ENCODE measurements at places on chromosomes 16 and 17.

- no peak for DNase-seq
Observed at GRCh38 chr17:68293490-68294195, 2.3 kb downstream of the ARSG start.

- peak; percentile 31 for DNase-seq
Observed at GRCh38 chr16:69787883-69788282, 25.8 kb downstream of the WWP2 start.

- no peak for DNase-seq
Observed at GRCh38 chr17:67585077-67585602, 132.6 kb upstream of the NOL11 start.

DNA sequence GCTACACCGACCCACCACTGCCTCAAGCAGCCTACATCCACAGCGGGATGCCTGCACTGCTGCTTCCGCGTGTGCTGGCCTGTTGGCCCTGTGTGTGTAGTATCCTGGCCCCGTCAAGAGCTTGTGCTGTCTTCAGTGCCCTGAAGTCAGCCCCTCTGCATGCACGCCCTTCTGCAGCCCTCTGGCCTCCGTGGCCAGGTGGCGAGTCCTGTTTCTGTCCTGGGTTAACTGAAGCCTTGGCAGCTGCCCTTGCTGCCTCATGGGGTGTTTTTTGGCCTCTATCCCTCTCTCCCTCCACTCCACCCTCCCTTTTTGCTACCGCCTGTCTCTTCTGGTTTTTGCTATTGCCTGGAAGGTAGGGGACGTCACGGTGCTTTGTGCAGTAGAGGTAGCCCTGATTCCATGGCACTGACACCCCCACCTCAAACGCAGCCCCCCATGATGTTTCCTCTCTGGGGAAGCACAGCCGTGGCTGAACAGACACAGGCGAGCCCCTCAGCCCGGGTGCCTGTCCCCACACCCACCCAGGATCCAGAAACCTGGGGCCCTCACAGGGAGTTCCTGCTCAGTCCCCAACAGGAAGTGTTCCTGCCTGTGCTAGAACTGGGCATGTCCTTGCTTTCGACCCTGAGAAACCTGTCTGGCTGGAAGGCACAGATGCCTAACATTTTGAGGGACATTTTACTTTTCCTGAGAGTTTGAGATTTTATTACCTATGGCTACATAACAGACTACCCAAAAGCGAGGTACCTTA lies 18.8 kb upstream of the AMZ2 start:
- no peak for DNase-seq

- peak; percentile 58 for DNase-seq
Observed at GRCh38 chr17:3804503-3804931, 3.5 kb upstream of the ITGAE start.

- no peak for DNase-seq
Observed at GRCh38 chr17:4326112-4326511, 40.4 kb downstream of the UBE2G1 start.

GRCh38 chr17:39927929-39928857 lies 661 bp downstream of the LRRC3C start:
- DNase-seq = peak; percentile 72

- no peak for DNase-seq
Observed at GRCh38 chr17:13425390-13425789, 176.3 kb downstream of the HS3ST3A1 start.

GRCh38 chr17:72826602-72827001 lies 265.9 kb downstream of the SLC39A11 start:
- no peak for DNase-seq

DNA sequence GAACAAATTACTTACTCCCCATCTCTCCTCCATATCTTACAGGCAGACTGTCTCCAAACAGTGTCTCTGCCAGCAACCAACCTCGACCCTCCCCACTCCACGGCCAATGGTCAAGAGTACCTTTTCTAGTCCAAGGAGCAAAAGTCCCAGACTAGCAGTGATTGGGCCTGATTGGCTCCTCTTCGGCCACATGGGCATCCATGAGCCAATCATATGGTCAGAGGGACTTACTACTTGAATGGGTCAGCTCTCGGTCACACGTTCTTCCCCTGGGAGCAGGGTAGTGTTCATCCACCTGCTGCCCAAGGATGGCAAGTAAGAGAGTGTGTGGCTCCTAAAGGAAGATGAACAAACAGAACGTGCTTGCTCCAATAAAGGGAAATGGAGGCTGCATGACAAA lies 84.6 kb downstream of the C16orf78 start:
- no peak for DNase-seq

DNA sequence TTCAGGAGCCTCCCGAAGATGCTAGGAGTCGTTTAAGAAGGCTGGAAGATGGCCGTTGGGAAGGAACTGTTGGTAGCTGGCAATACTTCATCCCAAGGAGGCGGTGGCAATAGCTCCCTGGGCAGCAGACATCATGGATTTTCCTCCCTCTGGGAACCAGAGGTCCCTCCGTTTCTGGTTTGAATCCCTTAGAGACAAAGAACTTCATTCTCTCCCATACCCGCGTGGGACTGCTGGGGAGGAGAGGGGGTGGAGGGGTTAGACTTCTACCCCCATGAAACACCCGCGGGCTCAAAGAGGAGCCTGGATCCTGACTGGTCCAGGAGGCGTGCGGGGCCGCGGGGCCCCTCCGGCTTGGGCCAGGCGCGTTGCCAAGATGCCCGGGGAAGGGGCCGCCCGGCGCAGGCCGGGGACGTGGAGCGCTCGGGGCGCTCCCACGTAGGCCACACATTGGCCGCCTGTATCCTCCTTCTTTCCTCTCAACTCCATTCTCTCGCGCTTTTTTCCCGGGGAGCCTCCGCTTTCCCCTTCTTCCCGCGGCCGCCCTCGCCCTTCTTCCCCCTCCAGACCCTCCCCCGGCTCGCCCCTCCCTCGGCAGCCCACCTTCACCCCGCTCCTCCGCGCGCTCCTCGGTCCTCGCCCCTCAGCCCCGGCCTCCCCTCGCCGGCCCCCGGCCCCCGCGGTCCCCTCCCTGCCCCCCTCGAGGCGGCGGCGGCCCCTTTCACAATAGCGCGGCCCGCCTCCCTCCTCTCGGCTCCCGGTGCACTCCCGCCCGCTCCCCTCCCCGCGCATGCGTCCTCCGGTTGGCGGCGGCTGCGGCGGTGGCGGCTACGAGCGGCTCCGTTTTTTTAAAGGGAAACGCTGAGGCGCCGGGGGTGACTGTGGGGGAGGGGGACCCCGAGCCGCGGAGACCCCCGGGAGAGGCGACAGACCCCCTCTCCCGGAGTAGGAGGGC lies at the start of gene MSL1:
Gene MSL1 (plus strand): TSS at position 791 of the 955 bp plus-strand sequence. CDS start 642 bp downstream, outside the sequence.
- DNase-seq = peak; percentile 70

DNA sequence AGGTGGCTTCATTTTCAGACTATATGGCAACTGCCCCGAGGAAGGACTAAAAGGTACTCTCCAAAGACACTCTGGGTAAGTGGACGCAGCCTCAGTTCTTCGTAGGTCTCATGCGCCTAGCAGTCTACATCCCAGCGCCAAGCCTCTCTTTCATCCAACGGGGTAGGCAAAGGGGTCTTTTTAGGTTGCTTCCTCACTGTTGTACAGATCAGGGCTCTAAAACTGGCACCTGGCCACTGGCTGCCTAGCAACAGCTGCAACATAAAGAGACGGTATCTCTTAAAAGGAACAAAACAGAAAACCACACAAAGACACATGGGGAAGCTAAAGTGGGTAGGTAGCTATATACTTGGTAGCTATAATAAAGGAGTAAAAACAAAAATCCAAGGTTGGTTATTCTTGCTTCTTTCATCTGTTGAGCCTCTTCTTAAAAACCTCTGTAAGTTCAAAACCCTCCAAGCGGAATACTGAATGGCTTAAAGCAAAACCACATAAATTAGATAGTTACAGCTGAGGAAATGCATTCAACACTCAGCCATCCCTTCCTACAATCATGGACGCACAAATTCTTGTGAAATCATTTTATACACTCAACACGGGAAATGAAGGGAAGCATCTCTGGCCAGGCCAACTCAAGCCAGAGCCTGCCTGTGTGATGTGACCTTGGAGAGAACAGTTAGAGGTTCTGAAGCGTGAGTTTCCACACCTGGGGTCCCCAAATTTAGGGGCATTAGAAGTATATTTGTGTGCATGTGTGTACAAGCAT lies 22.7 kb downstream of the CYTH1 start:
- no peak for DNase-seq

DNA sequence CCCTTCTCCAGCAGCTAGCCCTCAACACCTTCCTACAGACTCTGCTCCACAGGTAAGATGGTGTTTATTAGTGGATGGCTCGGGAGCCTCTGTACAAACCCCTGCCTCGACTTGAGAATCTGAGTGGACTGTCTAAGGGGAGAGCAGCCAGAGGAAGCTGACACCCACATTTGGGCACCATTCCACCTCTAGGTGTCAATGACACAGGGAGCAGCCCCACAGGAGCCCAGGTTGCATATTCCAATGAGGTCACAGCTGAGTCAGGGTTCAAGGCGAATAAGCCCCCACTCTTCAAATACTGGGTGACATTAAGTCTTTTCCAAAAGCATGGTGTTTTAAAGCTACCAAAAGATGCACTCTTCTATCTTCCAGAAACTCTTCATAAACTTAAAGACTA lies 31.9 kb downstream of the RANBP10 start:
- DNase-seq = no peak

- DNase-seq = no peak
Observed at GRCh38 chr17:73814075-73814474, 169.8 kb upstream of the SDK2 start.

DNA sequence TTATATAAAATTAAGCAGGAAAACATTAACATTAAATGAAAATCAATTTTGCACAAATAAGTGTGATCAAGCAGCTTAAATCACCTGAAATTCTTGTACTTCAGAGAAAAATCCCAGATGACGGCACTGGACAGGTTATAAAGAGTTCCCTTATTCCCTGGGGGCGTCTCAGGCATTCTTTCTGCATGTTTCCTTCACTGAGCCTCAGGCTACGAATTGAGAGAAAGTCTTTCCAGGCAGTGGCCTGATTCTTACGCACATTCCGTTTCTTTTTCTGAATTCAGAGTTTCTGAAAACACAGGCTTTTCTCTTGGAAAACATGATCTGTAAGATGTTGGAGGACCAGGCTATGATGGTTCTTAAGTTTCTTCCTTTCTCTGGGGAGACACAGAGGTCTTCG lies 22.1 kb upstream of the PITPNM3 start:
- DNase-seq = no peak

DNA sequence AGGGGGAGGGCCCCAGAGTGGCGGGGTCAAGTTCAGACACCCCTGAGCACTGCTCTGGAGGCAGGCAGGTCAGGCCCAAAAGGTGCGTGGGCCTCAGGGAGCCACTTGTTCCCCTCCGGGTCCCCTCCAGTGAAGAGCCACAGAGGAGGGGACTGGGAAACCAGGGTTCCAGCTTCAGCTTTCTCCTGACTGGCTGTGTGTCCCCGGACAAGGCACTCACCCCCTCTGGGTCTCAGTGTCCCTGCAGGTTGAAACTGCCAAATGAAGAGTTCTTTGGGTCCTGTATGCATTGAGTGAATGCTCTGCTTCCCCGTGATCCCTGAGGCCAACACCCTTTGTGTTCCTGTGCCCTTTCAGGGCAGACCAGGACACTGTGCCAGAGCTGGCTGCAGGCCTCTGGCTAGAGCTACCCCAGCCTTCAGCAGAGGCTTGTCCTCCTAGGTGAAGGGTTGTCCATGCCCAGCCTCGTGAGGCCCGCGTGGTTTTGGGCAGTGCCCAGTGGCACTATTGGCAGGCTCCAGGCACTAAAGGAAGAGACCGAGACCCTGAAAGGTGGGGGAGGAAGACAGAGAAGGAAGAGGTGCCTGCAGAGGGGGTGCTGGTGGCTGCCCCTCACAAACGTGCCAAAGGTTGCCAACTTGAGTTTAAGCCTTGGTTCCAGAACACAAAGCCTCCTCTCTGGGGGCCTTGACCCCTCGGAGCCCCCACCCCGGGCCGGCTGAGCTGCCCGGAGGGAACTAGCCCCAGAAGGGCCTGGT lies 13.3 kb upstream of the WNT3 start:
- DNase-seq = no peak

GRCh38 chr16:74771656-74772315 lies 2.8 kb downstream of the FA2H start:
- DNase-seq = no peak

DNA sequence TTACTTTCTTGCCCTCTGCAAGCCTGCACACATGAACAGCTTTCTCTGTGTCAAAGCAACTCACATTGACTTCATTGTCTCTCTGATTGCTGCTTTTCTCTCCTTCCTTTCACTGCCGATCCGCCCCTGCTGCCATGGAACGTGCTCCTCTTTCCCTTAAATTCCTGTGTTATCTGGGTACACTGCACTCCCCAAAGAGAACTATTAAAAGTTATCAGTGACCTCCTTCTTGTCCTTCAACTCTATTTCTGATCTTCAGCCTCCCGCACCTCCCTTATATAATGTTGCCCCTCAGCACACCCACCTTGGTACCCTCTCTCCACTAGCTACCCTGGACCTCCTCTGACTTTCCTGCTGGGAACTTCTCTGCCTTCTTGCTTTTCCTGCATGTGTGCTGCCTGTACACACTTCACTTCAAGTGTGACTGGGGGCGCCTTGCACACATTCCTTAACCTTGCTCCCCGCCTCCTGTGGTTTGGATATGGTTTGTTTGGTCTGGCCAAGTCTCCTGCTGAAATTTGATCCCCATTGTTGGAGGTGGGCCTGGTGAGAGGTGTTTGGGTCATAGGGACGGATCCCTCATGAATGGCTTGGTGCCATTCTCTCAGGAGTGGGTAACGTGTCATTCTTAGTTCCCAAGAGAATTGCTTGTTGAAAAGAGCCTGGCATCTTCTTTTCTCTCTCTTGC lies 26.7 kb upstream of the PMP22 start:
- no peak for DNase-seq

DNA sequence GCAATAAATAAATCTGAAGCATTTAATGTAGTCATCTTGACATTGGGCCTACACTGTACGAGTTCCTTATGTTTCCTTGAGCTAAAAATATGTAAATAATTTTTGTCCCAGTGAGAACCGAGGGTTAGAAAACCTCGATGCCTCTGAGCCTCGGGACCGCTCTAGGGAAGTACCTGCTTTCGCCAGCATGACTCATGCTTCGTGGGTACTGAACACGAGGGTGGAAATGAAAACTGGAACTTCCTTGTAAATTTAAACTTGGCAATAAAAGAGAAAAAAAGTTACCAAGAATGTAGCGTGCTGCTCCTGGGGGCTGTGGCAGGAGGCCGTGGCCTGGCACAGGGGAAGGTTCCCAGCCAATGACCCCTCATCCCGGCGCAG lies 74.1 kb downstream of the SOCS1 start:
- no peak for DNase-seq

DNA sequence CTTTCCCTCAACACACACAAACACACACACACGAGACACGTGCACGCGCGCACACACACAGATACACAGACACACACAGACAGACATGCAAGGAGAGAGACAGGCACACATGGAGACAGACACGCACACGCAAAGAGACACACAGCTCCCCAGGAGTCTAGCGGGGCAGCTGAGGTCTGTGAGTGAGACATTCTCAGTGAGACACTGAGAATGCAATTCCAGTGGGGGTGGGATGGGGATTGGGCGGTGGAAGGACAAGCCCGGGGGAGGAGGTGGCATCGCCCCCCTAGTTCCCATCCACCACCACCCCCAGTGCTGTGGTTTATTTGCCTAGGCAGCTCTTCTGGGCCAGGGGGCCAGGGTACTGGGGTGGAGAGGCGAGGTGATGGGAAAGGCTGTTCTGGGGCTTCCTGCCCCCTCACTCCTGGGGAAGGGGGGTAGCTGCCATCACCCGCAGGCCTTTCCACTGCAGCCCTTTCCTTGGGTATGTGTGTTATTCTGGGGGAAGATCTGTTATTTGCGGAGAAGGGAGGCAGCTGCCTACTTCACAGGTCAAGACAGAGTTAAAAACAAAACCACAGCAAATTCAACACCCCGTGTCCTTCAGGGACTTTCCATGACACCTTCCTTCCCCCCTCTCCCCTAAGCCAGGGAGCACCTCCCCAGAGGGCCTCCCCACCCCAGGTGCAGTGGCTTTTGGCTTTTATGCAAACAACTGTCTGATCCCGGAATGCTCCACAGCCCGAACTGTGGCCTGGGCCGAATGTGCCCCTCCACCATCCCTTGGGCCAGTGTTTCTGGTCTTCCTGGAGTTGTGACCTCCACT lies 18.0 kb downstream of the GRB7 start:
- peak; percentile 23 for DNase-seq
